WTC11 (cell line): ENCODE measurements at places on chromosomes 4 and X.

DNA sequence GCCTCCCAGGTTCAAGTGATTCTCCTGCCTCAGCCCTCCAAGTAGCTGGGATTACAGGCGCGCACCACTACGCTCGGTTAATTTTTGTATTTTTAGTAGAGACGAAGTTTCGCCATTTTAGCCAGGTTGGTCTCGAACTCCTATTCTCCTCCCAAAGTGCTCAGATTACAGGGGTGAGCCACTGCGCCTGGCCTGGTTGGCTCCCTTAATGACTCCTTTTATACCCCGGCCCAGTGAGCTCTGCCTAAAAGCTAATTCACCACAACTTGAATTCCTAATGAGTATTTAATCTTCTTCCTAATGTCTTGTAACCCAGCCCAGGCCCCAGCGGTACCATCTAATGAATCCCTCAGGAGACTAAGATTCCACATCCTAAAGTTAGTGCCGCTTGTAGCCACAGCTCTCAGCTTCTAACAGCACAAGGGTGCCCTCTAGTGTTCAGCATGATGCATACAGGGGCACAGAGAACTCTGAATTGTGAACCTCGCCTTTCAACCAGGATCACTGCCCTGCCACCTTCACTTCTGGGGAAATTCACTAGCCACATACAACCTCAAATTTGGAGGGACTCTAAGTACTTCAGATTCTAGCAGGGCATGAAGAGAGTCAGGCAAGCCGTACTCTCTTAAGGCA lies 89.5 kb downstream of the OR13H1 start:
- DNase-seq = peak; percentile 56
- no peak overlapping the region for H3K27ac ChIP-seq
- no peak overlapping the region for H3K4me3 ChIP-seq
- H3K4me1 ChIP-seq = no peaks in the 10 kb centered on the region
- H3K27me3 ChIP-seq = peaks cover 11% of the 10 kb centered on the region

DNA sequence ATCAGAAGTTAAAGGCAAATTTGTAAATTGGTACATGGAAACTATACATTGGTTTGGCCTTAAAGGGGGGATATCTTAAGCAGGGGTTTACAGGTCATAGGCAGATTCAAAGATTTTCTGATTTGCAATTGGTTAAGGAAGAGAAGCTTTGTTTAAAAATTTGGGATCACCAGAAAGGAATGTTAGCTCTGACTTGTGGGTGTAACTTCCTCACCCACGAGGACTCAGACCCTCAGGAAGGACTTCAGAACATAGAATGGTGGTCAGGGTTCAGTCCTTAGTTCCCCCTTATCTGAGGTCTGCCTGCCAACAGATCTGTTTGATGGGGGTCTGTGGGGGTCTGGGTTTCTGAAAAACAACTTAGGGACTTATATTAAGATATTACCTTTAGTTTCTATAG lies 427.4 kb upstream of the DIPK2B start:
- no peaks in the 10 kb centered on the region for H3K4me1 ChIP-seq
- no peak overlapping the region for H3K27ac ChIP-seq
- H3K36me3 ChIP-seq = no peaks in the 10 kb centered on the region; the same call in 1 of the 2 replicates
- DNase-seq = no peak

GRCh38 chr4:2172161-2172560 lies 69.8 kb downstream of the HAUS3 start:
- H3K27me3 ChIP-seq = no peaks in the 10 kb centered on the region
- H3K27ac ChIP-seq = no peak overlapping the region
- no peak for DNase-seq

DNA sequence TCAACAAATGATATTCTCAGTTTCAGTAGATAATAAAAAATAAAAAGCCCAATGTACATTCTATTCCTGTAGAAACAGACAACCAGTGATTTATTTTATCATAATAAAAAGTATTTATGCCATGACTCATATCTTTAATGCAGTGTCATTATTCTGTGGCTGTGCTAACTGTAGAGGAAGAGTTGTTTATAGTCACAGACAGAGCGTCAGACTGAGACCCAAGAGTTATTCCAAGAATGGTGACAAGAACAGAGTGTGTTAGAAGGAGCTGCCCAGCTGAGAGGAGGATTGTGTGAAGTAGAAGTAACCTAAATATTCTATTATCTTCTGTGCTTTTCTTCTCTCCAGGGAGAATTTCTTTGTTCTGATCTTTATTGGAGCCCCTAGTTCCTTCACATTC lies 210.7 kb downstream of the PPP1R2C start:
- H3K27me3 ChIP-seq = no peaks in the 10 kb centered on the region
- H3K36me3 ChIP-seq = no peaks in the 10 kb centered on the region
- peaks cover 5% of the 10 kb centered on the region for H3K4me1 ChIP-seq
- H3K27ac ChIP-seq = no peak overlapping the region

DNA sequence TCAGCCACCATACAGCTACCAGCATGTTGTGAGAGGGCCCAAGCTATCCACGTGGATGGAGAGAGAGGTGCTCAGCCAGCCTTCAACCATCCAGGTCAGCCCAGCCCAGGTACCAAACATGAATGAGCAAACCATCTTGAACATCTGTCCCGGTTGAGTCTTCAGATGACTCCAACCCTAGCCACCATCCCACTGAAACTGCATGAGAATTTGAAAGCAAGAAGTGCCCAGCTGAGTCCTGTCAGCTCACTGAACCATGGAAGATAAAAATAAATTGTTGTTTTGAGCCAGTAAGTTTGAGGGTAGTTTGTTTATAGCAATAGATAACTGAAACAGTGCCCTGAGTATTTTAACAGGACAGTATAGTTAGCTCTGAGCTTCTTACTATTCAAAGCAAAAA lies 7.3 kb upstream of the SEL1L3 start:
- H3K27ac ChIP-seq = no peak overlapping the region
- no peak overlapping the region for H3K4me3 ChIP-seq
- no peak for DNase-seq
- H3K27me3 ChIP-seq = peaks cover 6% of the 10 kb centered on the region
- peaks cover 12% of the 10 kb centered on the region for H3K4me1 ChIP-seq

DNA sequence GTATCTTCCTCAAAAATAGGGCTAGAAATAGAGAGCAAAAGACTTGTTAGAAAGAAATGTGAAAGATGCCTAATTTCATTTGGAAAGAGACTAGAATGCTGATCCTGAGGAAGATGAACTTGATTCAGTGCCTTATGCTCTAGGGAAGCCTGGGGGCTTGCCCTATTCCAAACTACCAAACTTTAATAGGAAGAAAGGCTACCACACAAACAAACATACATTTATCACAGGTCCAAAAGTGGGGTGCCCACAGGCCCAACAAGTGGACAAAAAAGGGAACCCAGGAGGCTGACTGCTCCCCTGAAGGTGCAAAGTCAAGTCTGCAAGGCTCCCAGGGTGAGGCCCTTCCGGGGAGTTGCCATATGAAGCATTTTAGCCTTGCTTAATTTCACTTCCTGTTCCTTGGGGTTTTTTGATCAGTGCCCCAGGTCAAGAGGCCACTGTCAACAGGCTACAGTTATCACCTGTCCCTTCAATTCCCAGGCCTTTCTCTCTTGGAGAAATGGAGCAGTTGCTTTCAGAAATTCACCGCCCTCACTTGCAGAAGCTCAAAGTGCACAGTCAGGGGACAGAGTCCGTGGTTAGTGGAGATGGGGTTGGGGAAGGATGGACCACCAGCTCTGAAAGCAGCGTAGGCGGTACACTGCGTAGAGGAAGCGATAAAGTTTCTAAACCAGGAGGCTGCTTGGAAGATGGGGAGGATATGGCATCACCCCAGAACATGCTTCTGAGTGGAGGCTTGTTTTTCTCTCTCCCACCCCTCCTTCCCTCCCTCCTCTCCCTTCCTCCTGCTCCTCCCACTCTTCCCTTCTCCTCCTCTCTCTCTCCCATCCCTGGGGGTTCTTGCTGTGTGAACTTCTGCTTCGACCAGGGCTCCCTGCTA lies 36.4 kb downstream of the TMEM154 start:
- H3K27ac ChIP-seq = no peak overlapping the region
- no peaks in the 10 kb centered on the region for H3K36me3 ChIP-seq
- H3K4me1 ChIP-seq = peaks cover 55% of the 10 kb centered on the region
- H3K4me3 ChIP-seq = no peak overlapping the region
- H3K27me3 ChIP-seq = no peaks in the 10 kb centered on the region
- DNase-seq = no peak

DNA sequence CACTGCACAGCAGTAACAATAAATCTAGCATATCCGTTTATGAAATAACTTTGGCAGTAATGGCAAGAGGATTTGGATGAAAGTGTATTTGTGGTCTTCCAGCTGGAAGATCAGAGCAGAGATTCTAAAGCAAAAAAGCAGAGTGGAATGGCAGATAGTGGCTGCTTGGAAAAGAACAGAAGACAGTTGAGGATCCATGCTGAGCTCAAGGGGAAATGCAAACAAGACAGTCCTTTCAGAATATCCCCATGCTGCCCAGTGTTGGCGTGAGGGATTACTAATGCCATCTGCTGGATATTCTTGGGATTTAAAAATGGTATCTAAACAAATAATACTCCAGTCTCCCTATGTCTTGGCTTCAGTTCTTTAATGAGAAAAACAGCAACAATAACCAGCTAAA lies 629.1 kb upstream of the ATOH1 start:
- H3K4me1 ChIP-seq = peaks cover 28% of the 10 kb centered on the region
- no peak overlapping the region for H3K4me3 ChIP-seq
- DNase-seq = peak; percentile 23
- no peaks in the 10 kb centered on the region for H3K27me3 ChIP-seq
- peak overlapping the region; percentile 35 for H3K27ac ChIP-seq

GRCh38 chr4:17702641-17703040 lies 78.8 kb downstream of the FAM184B start:
- DNase-seq = no peak
- H3K4me3 ChIP-seq = no peak overlapping the region

- H3K4me1 ChIP-seq = peaks cover 38% of the 10 kb centered on the region
- DNase-seq = no peak
- no peak overlapping the region for H3K4me3 ChIP-seq
- no peak overlapping the region for H3K27ac ChIP-seq
- H3K27me3 ChIP-seq = no peaks in the 10 kb centered on the region
Observed at GRCh38 chr4:70943114-70943513, 40.9 kb downstream of the MOB1B start.

DNA sequence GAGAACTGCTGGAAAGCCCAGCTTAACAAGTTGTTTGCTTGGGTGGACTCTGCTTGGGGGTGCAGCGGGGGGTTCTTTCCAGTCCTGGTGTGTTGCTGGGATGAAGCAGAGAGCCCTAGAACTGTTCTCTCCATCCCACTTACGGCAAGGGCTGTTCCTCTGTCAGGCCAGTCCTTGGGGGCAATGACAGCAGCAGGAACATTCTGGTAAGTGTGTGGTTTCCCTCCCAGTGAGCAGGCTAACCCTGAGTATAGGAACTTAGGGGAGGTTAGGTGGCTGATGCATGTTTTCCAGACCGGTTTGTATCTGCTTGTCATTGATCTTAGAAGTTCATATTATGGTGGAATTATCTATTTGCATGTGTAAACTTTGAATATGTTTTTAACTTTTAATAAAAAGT lies 46.9 kb upstream of the TLR2 start:
- H3K27ac ChIP-seq = no peak overlapping the region
- H3K27me3 ChIP-seq = no peaks in the 10 kb centered on the region
- peaks cover 7% of the 10 kb centered on the region for H3K4me1 ChIP-seq
- peaks cover 39% of the 10 kb centered on the region for H3K36me3 ChIP-seq

- no peak for DNase-seq
- H3K4me1 ChIP-seq = no peaks in the 10 kb centered on the region
- H3K27ac ChIP-seq = no peak overlapping the region
- no peaks in the 10 kb centered on the region for H3K36me3 ChIP-seq
Observed at GRCh38 chr4:109113521-109113920, 188.9 kb downstream of the COL25A1 start.

- no peaks in the 10 kb centered on the region for H3K36me3 ChIP-seq
- no peaks in the 10 kb centered on the region for H3K27me3 ChIP-seq
- no peak for DNase-seq
- peak overlapping the region; percentile 58 for H3K4me3 ChIP-seq
- H3K4me1 ChIP-seq = peaks cover 62% of the 10 kb centered on the region
Observed at GRCh38 chr4:142405021-142405694, 440.9 kb downstream of the INPP4B start.

- H3K27me3 ChIP-seq = peaks cover 34% of the 10 kb centered on the region
- no peak overlapping the region for H3K27ac ChIP-seq
- no peak for DNase-seq
- peaks cover 22% of the 10 kb centered on the region for H3K4me1 ChIP-seq
Observed at GRCh38 chr4:89558147-89558546, 250.5 kb upstream of the GPRIN3 start.

GRCh38 chr4:170940043-170940724 lies 850.4 kb upstream of the AADAT start:
- DNase-seq = no peak
- no peaks in the 10 kb centered on the region for H3K4me1 ChIP-seq
- peaks cover 24% of the 10 kb centered on the region for H3K36me3 ChIP-seq

DNA sequence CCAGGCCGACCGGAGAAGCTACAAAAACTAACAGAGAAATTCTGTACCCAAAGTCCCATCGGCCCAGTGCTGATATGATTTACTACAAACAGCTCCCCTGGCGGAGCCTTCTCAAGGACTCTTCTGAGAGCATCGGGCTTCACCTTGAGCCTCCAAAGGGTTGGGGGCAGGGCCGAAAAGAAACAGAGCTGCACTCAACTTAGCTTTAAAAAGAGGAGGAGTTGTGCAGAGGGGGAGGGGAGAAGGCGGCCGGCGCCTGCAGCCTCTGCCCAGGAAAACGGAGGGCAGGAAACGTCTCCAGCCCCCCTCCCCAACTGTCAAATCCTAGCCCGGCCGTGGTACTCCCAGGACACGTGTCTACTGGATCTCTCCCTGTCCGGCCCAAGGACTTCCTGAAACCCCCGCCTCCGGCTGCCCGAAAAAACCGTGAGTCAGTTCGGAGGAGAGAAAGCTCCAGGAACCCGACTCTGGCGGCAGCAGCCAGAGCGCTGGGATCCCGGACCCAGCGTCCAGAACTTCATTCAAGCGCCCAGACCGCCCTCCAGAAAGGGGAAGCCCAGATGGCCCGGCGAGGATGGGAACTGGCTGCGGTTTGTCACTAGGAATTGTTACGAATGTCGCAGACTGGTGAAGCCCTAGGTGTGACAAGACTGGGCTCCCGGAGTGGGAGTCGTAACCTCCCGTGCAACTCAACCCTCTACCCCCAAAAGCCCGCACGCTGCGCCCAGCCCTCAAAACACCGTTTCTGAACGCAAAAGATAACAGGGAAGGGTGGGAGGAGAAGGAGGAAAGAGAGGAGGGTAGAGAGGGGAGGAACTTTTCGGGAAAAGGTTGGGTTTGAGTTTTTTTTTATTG lies 973 bp downstream of the ADAMTS3 start:
- DNase-seq = peak; percentile 88
- H3K27me3 ChIP-seq = no peaks in the 10 kb centered on the region; the same call in 1 of the 2 replicates
- peak overlapping the region; percentile 88 for H3K27ac ChIP-seq
- no peaks in the 10 kb centered on the region for H3K36me3 ChIP-seq

DNA sequence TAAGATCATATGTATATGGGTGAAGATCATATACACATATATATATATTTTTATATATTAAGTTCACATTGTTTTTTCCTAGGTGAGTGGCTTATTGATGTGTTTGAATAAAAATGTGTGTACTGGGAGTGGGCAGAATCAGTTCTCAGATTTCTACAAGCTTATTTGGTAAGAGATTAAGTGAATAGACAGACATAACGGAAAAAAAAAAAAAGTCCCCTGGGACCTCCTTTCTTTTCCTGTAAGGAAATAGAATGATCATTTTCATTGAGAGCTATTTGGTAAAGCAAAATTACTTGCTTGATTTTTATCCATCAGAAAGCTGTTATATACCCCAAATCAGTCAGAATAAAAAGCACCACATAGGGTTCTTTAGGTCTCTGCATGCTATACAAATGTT lies 597.7 kb downstream of the PCDH18 start:
- no peak for DNase-seq
- H3K27me3 ChIP-seq = no peaks in the 10 kb centered on the region
- no peak overlapping the region for H3K4me3 ChIP-seq
- H3K27ac ChIP-seq = no peak overlapping the region
